DND-41 (cell line): ENCODE measurements at places on chromosomes 7 and 10.

DNA sequence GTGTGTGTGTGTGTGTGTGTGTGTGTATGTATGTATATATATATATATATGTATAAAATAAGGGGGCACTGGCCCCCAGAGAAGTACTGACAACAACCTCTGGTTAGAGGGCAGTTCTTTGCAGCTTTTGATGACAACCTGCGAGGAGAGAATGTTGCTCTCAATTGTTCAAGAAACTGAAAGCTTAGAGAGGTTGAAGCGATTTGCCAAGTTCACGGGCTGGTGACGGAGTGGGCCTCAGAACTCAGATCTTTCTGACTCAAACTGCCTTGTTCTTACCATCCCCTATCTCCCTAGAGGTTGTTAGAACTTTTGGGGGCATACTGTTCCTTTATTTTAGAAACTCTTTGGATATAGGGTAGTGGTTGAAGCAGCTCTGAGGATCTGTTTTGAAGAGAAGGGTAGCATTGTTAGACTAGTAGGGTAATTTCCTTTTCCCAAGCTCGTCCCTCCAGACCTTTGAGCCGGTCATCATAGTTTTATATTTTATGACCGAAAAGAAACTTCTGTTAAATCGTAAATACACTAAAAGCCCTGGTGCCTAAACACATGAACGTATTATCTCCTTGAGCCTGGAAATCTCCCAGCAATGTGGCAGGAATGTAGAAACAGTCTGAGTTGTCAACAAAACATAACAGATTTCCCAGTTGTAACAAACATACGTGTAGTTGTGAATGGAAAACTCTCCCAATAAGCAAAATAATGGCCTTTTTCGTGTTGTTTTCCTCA is 541.7 kb upstream of the GALNT17 start:
- no peaks in the 10 kb centered on the region for H3K27me3 ChIP-seq
- no peak for DNase-seq
- H3K4me1 ChIP-seq = no peaks in the 10 kb centered on the region
- H3K4me3 ChIP-seq = no peak overlapping the region

GRCh38 chr10:15739254-15739970 is 19.7 kb upstream of the ITGA8 start:
- no peak overlapping the region for H3K4me3 ChIP-seq
- no peaks in the 10 kb centered on the region for H3K36me3 ChIP-seq
- H3K4me1 ChIP-seq = no peaks in the 10 kb centered on the region
- H3K27ac ChIP-seq = no peak overlapping the region
- peaks cover 3% of the 10 kb centered on the region for H3K27me3 ChIP-seq

- no peak for DNase-seq
- H3K4me1 ChIP-seq = peaks cover 39% of the 10 kb centered on the region
- no peaks in the 10 kb centered on the region for H3K27me3 ChIP-seq
- H3K36me3 ChIP-seq = no peaks in the 10 kb centered on the region
- H3K27ac ChIP-seq = no peak overlapping the region
Observed at GRCh38 chr10:128896963-128897362, 570.1 kb upstream of the MGMT start.

- H3K27ac ChIP-seq = no peak overlapping the region
- H3K4me3 ChIP-seq = no peak overlapping the region
- H3K27me3 ChIP-seq = no peaks in the 10 kb centered on the region
- no peaks in the 10 kb centered on the region for H3K4me1 ChIP-seq
- DNase-seq = no peak
- no peaks in the 10 kb centered on the region for H3K36me3 ChIP-seq
Observed at GRCh38 chr10:124281666-124282065, 137.1 kb downstream of the OAT start.

DNA sequence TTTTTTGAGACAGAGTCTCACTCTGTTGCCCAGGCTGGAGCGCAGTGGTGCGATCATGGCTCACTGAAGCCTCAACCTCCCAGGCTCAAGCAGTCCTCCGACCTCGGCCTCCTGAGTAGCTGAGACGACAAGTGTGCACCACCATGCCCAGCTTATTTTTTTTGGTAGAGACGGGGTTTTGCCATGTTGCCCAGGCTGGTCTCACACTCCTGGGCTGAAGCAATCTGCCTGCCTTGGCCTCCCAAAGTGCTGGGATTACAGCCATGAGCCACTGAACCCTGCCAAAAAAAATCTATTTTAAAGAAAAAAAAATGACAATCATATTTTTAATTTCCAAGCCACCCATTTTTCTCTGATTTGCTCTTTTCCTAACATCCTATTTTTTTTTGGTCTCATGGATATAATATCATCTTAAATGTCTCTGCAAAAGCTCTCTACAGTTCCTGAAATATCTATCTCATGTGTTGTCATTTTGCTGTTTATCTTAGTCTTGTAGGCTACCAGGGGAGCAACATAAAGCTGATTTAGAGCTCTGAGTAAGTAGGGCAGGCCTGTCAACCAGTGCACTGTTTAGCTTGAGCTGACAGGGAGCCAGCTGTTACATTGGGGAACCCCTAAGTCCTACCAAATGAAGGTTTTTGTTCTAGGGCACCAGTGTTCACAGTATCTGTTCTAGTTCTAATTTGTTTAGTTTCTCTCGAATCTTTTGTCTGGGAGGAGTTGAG is 29.9 kb upstream of the HBP1 start:
- no peak overlapping the region for H3K27ac ChIP-seq
- H3K4me1 ChIP-seq = no peaks in the 10 kb centered on the region
- no peak for DNase-seq
- no peak overlapping the region for H3K4me3 ChIP-seq
- H3K27me3 ChIP-seq = peaks cover 7% of the 10 kb centered on the region
- no peaks in the 10 kb centered on the region for H3K36me3 ChIP-seq

DNA sequence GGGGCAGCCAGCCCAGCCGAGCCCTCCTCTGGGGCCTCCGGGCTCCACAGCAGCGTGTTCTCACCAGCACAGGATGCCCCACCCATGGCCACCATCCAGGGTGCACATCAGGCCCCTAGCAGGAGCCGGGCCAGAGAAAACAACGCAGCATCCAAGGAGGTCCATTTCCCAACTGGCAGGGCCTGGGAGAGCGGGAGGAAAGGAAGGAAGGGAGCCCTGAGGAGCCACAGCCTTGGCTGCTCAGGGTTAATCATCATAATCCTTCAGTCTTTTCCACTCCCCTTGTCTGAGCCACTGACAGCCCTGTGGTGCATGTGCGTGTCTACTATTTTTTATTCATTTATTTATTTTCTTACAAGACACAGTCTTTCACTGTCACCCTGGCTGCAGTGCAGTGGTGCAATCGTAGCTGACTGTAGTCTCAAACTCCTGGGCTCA is 3.6 kb downstream of the PLAC9 start:
- H3K27ac ChIP-seq = no peak overlapping the region
- no peaks in the 10 kb centered on the region for H3K27me3 ChIP-seq
- no peaks in the 10 kb centered on the region for H3K4me1 ChIP-seq
- H3K4me3 ChIP-seq = no peak overlapping the region

GRCh38 chr7:108009873-108010272 is 6.9 kb upstream of the LAMB1 start:
- H3K4me1 ChIP-seq = no peaks in the 10 kb centered on the region
- no peaks in the 10 kb centered on the region for H3K36me3 ChIP-seq

DNA sequence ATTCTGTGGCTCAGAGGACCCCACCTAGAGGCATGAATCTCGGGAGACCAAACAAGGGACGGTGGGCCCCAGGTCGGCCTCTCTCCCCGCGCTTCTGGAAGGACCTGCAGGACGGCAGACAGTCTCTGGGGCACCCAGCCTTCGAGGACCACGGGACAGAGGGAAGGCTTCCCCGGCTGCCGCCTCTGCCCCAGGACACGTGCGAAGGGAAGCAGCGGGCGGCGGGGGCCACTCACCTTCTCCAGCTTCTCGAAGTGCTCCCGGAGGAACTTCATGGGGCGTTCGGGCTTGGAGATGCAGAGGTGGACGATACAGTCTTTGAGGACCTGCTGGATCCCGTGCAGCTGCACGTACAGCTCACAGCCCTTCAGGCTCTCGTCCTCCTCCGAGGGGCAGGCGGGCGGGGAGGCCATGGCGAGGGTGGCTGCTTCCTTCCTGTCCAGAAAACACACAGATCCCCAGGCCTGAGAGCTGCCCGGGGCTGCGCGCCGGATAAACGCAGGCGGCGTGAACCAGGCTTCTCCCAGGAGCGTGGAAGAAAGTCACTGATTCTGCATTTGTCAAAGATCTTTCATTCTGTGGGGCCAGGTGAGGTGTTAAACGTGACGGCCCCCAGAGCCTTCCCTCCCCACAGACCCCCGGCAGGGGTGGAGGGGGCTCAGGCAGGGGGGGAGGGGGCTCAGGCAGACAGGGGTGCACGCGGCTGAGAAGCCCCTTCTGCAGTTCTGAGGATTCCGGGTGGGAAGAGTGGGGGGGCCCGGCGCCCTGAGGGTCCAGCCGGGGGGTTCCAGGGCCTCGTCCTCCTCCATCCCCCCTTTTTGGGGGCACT is 15.2 kb upstream of the DNAAF5 start:
- H3K27me3 ChIP-seq = no peaks in the 10 kb centered on the region
- no peaks in the 10 kb centered on the region for H3K4me1 ChIP-seq
- H3K36me3 ChIP-seq = peaks cover 3% of the 10 kb centered on the region; the same call in 1 of the 2 replicates

DNA sequence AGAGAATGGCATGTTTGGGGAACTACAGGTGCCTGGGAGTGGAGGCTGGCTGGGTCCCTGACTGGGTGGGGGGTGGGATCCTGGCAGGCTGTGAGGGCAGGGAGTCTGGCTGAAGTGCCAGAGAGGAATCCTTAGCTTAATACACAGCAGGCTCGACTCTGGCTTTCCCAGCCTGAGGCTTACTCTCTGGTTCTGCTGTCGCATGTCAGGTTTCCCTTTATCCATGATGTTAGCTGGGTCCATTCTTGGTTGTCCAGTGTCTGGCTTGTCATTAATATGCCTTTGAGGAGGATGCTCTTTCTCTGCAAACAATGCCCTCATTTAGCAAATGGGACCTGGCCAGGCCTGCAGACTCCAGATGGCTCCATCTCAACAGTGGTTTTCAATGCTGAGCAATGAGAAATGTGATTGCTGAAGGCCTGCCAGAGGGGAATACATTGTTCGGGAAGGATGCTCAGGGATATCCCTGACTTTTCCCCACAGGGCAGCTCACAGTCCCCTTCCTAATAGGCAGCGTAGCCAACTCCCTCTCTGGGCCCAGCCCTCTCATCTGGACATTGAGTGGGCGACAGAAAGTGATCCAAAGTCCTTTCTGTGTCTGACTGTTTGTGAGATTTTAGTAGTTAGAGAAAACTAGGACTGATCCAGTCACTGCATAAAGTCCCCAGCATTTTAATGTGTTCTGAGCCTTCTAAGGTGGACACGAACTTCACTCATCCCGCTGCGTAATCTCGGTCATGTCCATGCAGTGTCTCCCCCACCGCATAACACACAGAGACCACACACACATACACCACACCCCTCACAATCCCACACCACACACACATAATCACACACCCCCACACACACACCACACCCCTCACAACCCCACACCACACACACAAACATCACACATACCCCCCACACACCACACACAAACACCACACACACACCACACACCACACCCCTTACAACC is 124.9 kb downstream of the ANLN start:
- H3K4me3 ChIP-seq = no peak overlapping the region
- H3K27me3 ChIP-seq = no peaks in the 10 kb centered on the region
- H3K27ac ChIP-seq = no peak overlapping the region
- no peak for DNase-seq

DNA sequence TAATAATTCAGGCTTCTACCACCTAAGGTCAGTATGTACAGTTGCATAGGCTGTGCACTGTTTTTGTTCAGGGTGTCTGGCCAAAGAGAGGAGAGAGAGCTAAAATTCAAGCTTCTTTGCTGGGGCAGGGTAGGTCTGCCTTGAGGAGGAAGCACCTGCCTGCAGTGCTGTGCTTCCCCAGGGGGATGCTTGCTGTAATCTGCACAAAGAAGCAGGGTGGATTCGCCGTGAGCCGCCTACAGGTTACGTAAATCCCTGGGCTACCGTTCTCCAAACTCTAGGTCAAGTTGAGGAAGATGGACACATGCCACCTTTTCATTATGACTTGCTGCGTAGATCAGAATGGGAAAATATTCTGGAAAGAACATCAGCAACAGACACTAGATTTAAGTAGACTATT is 543.3 kb downstream of the TNS3 start:
- DNase-seq = no peak
- no peaks in the 10 kb centered on the region for H3K4me1 ChIP-seq
- H3K36me3 ChIP-seq = no peaks in the 10 kb centered on the region
- no peak overlapping the region for H3K27ac ChIP-seq
- H3K27me3 ChIP-seq = no peaks in the 10 kb centered on the region

DNA sequence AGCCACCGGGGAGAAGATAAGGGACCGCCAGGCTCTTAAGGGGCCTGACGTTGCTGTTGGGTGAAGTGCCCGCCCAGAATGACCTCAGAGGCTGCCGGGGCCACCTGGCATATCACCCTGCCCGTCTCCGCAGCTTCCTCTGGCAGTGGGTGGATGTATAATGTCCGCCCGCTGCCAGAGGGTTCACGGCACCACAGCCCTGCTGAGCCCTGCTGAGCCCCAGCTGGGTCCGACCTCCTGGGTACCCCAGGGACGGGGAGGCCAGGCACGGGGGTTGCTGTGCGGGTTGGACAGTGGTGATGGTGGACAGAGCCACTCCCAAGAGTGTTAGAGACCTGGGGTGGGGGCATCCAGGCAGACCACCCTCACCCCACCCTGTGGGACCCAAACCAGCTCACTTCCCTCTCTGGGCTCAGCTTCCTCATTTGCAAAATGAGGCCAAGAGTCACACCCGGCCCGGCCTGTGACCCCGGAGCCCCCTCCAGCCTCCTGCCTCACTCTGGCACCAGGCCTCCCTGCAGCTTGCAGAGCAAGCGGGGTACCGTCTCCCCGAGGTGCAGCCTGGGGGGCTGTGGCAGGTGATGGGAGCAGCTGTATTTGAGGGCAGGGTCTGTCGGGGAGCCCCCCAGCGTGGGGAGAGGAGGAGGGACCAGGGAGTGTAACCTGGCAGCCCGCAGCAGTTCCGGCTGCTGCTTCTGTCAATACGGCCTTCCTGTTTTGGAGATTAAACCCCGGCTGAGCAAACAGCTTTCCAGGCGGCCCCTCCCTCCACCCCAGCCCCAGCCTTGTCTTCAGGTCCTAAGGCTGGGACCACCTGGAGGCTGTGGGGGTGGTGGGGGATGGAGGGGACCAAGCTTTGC is 8.4 kb upstream of the LFNG start:
- no peaks in the 10 kb centered on the region for H3K27me3 ChIP-seq
- H3K4me1 ChIP-seq = peaks cover 33% of the 10 kb centered on the region
- H3K4me3 ChIP-seq = no peak overlapping the region
- H3K36me3 ChIP-seq = no peaks in the 10 kb centered on the region
- no peak for DNase-seq
- H3K27ac ChIP-seq = no peak overlapping the region

DNA sequence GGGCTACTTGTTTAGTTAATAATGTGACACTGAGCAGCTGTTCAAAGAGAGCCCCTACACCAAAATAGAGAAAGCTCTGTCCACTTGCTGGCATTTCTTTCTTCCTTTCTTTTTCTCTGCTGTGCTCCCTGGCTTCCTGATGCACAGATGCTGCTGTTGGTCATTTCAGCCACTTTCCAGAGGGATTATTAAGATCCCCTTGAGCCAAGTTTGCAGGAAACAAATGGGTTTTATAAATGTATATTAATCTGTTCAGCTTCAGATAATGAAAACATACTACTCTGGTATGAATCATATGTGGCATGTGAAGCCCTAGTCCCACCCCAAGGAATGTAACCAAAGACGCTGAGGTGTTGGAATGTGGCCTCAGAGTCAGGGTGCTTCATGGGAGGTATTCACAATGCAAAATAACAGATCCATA is 638.2 kb upstream of the FZD8 start:
- H3K27me3 ChIP-seq = no peaks in the 10 kb centered on the region
- DNase-seq = no peak
- no peaks in the 10 kb centered on the region for H3K36me3 ChIP-seq
- no peak overlapping the region for H3K27ac ChIP-seq
- H3K4me3 ChIP-seq = no peak overlapping the region
- no peaks in the 10 kb centered on the region for H3K4me1 ChIP-seq
